ENCODE measurements at places on chromosomes 7 and 10.
A peak's percentile ranks its signal among the peaks of the same experiment; 100 is the strongest.

GRCh38 chr10:124385627-124386185, 33.0 kb downstream of the OAT start:
- no peak for DNase-seq

- DNase-seq = no peak
Observed at GRCh38 chr10:60388709-60389301, 870 bp downstream of the ANK3 start.

DNA sequence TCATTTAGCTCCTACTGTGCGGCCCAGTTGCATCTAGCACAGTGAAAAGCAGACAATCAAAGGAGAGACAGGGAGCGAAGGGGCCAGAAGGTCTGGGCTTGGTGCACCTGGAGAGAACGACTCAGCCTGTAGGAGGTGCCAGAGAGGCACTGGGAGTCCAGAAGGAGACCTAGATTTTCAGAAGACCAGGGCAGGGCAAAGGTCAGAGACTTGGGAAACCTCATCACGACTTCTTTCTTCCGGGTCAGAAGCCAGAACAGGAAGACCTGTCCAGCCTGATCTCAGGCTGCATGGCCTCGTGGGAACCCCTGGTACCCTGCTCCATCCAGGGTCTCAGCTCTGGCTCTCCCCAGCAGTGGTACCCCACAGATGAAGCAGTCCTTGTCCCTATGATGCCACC, 5.2 kb downstream of the AGAP3 start:
- no peak for DNase-seq

DNA sequence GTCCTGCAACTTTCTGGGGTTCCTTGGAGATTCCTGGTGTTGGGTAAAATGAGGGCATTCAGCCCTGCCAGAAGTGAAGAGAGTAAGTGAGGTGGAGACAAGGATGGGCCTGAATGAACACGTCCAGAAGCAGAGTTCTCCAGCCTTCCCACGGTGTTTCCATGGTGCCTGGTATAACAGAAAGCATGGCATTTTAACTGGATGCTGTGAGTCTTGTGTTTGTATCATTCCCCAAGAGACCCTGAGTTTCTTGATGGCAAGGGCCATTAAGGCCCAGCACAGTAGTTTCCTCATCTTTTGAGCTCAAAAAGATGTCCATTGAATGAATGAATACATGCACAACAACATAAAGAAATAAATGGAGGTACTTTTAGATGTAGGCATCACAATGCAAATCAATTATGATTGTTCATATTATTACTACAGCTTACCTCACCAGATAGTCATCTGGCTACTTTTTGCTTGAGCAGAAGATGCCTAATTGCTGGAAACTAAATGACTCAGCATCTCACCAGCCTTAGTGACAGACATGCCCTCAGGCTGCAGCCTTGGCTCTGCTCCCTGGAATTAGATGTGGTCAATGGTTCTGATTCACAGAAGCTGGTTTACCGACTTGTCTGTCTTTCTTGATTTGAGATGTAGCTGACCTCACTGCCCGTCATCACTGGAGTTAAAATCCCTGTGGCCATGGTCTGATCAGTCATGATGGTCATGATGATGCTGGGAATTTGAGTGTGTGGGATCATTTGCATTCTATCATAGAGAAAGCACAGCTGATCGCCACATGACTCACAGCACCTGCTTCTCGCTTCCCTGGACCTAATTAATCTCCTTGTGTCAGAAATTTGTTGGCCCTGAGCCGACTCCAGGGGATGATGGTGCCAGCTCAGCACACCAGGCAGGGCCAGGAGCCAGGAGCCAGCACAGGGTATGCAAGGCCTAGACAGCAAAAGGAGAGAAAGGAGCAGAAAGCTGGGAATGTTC, 83.9 kb downstream of the CXCL12 start:
- DNase-seq = peak; percentile 96
